ENCODE measurements at places on chromosomes 1 and 21.

DNA sequence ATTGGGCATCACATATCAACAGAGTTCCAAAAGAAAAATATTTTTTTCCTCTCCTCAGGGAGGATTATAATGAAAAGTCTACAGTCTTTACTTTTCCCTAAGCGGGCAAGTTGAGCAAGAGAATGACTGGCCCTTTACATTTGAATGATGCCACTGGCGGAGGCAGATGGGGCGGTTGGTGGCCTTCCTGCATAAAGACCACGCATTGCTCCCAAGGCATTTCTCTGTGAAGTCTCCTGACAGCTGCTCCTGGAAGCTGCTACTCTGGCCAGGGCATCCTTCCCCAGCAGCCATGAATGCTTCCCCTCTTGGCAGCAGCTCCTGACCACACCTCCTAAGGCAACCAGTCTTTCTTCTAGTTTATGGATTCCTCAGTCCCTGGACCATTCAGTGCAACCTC is 161.1 kb upstream of the RRP15 start:
- no peak for ATAC-seq

DNA sequence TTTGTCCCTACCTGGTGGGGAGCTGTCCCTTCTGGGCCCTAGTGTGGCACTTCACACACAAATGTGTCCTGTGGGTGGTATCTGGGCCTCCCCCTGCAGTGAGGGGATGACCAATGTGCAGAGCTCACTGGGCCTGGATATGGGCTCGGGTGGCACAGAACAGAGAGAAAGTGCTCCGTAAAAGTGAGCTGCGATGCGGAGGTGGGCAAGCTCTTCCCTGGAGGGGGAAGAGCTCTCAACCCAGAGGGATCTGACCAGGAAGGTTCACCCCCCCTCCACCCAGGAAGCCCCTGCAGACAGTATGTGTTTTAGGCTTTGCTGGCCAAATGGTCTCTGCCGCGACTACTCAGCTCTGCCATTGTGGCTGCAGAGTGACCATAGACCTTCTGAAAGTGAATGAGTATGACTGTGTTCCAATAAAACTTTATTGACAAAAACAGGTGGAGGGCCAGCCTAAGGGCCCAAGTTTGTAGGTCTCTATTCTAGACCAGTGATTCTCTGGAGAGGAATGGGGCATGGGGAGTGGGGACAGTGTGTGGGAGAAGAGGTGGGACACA is 8.6 kb upstream of the ITGB2 start:
- no peak for ATAC-seq

GRCh38 chr1:237032029-237032428 is 10.0 kb upstream of the RYR2 start:
- no peak for ATAC-seq

DNA sequence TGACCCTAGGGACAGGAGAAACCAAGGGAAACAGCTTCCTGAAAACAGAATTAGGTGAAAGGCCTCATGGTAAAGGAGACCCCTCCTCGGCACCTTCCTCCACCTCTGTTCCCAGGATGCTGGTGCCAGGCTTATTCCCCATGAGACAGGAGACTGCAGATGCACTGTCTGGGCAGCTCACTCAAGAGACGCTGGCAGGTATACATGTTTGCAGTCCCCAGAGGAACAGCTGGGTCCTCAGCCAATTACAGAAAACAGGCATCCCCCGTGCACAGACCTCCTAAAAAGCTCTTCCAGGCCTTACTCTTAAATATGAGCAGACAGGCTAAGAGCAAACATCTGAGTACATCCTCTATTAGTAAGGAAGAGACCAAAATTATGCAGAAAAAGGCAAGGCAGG is 6.5 kb downstream of the CCSAP start:
- no peak for ATAC-seq

DNA sequence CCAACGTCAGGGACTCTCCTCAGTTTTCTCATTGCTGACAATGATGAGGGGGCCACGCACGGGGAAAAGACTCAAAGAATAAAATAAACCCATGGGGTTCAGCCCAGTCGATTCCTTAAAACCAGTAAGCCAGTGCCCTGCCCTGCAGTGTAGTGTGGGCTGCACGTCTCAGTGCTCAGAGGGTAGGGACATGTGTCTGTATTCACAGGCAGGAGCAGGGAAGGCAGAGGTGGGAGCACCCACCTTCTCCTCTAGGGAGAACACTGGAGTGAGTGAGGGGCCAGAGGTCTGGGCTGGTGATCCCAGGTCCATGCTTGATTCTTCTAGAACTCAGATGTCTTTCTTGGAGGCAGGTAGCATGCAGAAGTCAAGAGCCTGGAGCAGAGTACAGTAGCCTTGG is 303.6 kb downstream of the MATN1 start:
- ATAC-seq, result no peak

- no peak for ATAC-seq
Observed at GRCh38 chr1:239053279-239053678, 333.1 kb upstream of the CHRM3 start.
